ENCODE measurements at places on chromosomes 16 and 17.

- no peak for DNase-seq
Measured at GRCh38 chr17:73612031-73612472, 32.2 kb downstream of the SDK2 start.

DNA sequence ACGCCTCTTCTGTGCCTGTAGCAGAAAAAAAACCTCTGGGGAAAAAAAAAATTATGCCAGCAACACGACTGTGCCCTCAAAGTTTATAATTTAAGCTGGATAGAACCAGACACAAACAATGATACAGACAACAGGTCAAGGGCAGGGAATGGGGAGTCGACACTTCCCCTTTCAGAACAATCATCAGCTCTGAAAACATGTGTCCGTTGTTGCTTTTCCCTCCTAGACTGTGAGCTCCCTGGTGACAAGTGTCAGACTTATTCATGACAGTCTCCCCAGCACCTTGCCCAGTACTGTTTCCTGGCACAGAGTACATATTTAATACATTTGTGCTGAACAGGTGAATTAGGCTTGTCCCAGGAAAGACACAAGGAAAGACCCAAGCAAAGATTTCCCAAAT lies 178.3 kb downstream of the SOX9 start:
- DNase-seq: no peak

GRCh38 chr16:79171931-79172705 lies 428.4 kb downstream of the MAF start:
- no peak for DNase-seq

- no peak for DNase-seq
Measured at GRCh38 chr17:32393904-32394303, 43.9 kb downstream of the ZNF207 start.
